ENCODE measurements at places on chromosomes 5 and 9.
A peak's percentile ranks its signal among the peaks of the same experiment; 100 is the strongest.

DNA sequence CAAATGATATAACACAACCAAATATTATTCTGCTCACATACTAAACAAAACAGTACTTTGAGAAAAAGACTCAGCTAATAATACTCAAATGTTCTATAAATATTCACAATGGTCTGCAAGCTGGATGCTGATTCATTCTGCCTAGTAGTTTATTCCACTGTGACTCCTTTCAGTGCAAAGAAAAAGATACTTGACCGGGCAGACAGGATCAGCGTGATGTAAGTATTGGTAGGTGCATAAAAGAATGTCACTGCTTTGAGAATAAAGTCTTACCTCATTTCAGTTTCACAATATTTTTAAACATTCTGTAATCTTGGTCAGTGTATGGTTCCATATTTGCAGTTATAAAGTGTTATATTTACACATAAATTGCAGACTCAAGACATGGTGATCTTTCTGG is 223.0 kb upstream of the NUDT12 start:
- DNase-seq, result no peak

GRCh38 chr9:28707616-28708015 is 1134.3 kb upstream of the C9orf72 start:
- DNase-seq, result no peak

DNA sequence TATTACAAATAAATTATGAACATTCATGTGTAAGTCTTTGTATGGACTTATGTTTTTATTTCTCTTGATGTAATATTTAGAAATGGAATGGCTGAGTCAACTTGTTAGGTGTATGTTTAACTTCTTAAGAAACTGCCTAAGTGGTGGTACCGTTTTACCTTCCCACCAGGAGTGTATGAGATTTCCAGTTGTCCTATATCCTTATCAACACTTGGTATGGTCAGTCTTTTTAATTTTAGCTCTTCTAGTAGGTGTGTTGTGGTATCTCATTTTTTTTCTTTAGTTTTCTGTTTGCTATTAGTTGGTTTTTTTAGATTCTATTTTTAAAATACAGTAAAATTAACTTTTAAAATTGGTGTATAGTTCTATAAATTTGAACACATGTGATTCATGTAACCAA is 3.7 kb downstream of the NDUFAF2 start:
- DNase-seq, result no peak

DNA sequence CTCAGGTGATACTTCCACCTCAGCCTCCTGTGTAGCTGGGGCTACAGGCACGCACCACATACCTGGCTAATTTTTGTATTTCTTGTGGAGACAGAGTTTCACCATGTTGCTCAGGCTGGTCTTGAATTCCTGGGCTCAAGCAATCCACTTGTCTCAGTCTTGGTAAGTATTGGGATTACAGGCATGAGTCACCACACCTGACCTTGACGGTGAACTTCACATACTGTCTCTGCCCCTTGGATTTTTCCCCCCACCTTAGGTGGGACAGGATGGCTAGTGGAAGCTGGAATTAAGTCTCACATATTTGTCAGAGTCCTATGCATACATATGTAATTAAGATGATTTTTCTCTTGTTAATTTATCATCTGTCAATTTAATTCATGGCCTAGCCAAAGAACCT is 20.9 kb upstream of the RFK start:
- no peak for DNase-seq

DNA sequence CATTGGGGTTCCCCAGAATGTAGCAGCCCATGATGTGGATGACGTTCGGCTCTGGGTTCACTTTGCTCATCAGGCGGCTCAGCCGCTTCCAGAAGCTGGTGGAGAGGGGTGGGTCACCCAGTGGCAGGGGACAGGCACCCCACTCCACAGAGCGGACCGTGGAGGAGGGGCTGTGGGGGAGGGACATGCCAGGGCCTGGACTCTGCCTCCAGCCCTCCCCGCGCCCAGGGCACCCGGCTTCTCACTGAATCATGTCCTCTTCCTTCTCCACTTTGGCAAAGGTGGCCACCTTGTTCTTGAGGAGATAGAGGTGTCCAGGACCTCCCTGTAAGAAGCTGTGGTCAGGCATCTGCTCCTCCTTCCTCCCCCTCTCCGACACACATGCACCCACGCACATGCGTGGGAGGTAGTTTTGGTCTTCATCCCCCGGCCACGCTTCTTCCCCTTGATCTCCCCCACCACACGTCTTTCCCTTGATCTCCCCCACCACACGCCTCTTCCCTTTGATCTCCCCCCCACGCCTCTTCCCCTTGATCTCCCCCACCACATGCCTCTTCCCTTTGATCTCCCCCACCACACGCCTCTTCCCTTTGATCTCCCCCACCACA is 8.9 kb upstream of the ENTPD8 start:
- DNase-seq, result no peak

DNA sequence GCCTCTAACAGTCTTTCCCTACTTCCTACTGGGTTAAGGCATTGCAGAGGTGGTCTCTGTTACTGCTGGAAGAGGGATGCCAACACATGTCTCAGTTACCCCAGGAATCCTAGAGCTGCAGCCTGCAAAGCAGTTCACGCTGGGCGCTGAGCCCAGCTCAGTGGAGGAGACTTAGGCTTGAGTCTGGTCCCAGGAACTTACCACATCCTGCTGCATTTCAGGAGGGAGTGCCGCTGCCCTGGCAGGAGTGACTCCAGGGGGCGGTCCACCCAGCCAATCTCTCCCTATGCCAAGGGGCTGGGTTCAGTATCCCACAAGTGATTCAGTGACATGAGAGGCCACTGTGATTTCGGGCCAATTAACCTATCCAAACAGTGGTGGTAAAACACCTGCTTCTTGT is 7.6 kb downstream of the TTC16 start:
- DNase-seq, result no peak

DNA sequence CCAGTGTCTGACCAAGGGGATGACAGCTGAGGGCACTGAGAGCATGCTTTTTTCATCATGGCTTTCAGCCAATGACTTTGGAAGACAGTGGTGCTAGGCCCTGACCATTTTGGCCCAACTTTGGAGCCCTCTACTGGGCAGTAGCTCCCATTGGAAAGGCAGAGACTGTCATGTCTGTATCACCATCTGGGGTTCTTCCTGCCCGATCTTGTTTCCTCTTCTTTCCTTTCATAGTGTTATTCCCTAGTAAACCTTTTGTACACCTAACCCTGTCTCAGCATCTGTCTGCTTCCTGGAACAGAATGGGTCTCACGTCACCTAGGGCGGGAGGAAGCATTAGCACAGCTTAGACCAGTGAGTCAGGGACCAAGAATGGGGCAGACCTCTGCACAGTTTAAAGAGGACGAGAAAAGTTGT is 97.4 kb upstream of the MAST4 start:
- peak; percentile 11 for DNase-seq

- DNase-seq, result peak; percentile 69
These were observed 8.8 kb upstream of the LCP2 start for GRCh38 chr5:170306381-170306831.

DNA sequence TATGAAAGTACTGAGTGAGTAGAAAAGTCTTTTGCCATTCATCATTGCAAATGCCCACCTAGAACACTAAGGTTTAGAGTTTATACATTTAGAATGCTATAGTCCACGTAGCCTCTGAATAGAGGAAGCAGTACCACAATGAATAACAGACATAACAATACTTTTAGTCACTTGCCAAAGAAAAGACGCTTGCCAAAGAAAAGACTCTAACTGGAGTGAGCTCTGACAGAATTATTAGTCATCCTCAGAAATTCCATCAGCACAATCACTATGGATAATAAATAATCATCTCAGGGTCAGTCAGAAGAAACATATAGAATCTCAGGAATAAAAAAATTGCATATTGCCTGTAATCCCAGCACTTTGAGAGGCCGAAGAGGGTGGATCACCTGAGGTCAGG is 168.5 kb upstream of the TARS1 start:
- no peak for DNase-seq

DNA sequence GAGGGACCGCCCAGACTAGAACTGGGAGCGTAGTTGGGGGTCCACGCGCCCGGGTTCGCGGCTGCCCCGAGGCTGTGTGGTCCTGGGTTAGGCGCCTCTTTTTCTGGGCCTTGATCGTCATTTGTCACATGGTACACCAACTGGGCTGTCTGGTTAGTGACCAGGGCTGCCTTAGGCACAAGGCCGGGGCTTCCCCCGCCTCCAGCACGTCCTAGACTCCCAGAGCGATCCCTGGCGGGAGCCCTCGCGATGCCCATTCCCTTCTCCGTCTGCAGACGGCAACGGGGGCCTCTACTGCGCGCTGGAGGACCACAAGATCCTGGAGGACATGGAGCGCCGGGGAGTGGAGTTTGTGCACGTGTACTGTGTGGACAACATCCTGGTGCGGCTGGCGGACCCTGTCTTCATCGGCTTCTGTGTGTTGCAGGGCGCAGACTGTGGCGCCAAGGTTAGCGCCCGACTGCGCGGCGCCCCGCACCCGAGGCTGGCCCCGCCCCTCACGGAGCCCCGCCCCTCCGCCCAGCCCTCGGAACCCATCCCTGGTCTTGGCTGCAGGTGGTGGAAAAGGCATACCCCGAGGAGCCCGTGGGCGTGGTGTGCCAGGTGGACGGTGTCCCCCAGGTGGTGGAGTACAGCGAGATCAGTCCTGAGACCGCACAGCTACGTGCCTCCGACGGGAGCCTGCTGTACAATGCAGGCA is 1.5 kb downstream of the UAP1L1 start:
- DNase-seq, result no peak

DNA sequence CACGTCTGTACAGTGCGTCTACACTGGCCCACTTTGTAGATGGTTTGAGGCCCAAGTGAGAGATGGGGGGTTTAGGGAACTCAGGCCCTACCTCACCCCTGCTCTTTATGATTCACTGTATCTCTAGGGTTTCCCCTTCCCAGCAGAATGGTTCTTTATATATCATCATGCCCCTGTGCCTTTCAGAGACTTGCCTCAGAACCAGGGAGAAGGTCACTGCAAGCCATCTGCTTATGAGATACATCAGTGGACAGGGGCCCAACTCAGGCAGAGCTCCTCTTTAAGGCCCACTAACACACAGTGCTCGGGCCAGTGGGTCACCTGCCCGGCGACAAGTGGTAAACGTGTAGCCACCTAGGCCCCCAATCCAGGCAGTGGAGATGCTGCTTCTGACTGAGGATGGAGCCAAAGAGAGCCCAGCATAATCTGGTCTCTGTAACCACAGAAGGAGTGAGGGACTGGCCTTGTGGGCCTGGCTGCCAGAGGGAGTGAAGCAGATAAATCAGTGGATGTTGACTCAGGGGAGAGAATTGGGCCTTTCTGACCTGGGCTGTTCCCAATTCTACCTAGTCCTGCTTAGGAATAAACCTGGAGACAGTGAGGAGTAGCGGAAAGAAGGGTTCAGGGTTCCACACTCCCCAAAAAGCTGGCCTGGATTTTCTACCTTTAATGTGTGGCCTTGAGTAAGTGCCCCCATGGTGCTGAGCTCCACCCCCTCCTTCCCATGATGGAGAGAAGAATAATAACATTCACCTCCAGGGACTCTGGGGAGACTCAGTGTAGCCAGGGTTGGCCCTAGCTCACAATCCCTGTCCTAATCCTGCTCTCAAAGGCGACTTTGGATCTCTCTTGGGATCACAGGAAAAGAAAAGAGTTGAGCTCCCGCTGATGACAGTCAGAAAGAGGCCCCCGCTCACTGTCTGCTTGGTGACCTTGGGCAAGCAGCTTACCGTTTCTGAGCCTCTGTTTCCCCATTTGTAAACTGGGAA is 2.8 kb upstream of the DUSP1 start:
- DNase-seq, result peak; percentile 37

- no peak for DNase-seq
These were observed 17.2 kb downstream of the TCOF1 start for GRCh38 chr5:150374651-150375050.

DNA sequence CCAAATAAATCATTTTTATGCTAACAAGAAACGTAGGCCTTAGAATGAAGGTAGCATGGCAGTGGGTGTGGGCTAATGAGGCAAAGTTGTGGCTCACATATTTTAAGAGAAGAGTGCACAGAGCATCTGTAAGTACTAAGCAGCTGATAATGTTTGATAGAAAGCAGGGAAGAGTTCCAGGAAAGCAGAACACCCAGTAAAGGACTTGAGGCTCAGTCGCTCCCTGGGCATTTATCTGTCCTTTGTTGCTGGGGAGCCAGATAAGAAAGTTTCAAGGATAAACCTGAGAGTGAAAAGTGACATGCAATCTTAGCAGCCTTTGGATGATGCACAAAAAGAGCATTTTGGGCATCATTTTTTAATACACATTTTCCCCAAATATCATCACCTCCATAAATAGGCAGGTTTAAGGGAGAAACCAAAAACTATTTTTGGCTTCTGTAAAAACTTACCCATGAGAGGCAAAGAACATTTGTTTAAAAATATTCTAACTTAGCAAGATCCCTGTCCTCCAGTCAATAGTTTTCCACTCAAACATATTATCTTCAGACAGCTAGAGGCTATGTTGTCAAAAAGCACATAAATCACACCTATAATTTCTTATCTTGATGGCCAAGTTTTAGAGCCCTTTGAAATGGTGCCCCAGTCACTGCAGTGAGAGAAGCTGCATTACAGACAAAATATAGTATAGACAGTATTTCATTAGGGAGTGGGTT is 3.4 kb downstream of the FREM1 start:
- DNase-seq, result no peak

- DNase-seq, result no peak
These were observed 459.0 kb downstream of the TLE4 start for GRCh38 chr9:80030801-80031200.

- peak; percentile 81 for DNase-seq
These were observed 86.6 kb downstream of the EHMT1 start for GRCh38 chr9:137705443-137705863.

- peak; percentile 85 for DNase-seq
These were observed 3.8 kb downstream of the CREB3 start for GRCh38 chr9:35736201-35736633.

DNA sequence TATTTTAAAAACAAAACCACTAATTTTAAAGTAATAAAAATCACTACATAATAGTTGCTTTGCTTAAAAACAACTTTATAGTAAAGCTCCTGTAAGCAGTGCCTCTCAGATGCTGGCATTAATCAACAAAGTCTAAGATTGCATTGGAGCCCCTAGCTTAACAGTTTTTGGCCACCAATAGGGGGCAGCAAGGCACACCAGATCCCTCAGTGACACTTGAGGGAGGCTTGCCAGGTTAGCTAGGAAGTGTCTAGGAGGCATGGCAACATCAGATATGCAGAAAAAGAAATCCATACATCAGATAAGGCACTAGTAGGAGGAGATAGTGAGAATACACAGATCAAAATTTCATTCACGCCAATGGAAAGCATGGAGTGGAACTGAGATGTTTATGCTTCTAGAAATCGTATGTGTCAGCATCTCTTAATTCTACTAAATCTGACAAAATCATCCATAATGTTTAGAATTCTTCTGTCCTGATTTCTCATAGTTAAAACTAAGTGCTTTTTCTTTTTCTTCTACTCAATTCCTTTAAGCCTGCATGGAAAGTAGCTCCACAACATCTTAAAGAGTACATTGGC is 73.6 kb upstream of the PAM start:
- peak; percentile 71 for DNase-seq

DNA sequence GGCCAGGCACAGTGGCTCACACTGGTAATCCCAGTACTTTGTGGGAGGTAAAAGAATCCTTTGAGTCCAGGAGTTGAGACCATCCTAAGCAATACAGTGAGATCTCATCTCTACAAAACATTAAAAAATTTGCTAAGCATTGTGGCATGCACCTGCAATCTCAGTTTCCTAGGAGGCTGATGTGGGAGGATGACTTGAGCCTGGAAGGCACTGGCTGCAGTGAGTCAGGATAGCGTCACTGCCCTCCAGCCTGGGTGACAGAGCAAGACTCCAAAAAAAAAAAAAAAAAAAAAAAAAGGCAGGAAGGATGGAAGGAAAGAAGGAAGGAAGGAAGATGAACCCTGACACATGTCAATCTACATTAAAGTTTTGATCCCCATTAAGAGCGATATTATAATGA is 1452.2 kb upstream of the ACO1 start:
- DNase-seq, result no peak

- no peak for DNase-seq
These were observed 48.5 kb upstream of the MSX2 start for GRCh38 chr5:174675916-174676315.

Measured in GM12865 (cell line).